ENCODE measurements at places on chromosomes 16 and 17.

GRCh38 chr17:64174686-64175456, 44.9 kb upstream of the ERN1 start:
- DNase-seq: no peak

GRCh38 chr16:77462894-77463293, 28.1 kb upstream of the ADAMTS18 start:
- DNase-seq: no peak

DNA sequence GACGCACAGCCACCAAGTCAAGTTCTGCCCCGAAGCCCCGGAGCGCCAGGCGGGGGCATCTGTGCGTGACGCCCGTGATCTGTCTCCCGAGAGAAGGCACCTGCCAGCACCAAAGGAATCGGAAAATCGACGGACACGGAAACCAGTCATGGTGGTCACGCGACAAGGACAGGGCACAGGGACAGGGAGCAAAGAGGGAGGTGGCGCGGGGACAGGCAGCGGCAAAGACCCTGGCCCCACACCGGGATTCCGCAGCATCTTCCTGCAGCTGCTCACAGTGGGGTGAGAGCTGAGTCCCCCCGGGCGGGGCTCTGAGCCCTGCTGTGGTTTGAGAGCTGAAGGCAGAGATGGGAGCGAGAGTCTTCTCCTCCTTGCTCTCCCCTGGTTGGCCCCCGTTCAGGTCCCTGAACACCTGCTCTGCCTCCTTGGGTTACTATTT, 56.4 kb downstream of the ABR start:
- no peak for DNase-seq

DNA sequence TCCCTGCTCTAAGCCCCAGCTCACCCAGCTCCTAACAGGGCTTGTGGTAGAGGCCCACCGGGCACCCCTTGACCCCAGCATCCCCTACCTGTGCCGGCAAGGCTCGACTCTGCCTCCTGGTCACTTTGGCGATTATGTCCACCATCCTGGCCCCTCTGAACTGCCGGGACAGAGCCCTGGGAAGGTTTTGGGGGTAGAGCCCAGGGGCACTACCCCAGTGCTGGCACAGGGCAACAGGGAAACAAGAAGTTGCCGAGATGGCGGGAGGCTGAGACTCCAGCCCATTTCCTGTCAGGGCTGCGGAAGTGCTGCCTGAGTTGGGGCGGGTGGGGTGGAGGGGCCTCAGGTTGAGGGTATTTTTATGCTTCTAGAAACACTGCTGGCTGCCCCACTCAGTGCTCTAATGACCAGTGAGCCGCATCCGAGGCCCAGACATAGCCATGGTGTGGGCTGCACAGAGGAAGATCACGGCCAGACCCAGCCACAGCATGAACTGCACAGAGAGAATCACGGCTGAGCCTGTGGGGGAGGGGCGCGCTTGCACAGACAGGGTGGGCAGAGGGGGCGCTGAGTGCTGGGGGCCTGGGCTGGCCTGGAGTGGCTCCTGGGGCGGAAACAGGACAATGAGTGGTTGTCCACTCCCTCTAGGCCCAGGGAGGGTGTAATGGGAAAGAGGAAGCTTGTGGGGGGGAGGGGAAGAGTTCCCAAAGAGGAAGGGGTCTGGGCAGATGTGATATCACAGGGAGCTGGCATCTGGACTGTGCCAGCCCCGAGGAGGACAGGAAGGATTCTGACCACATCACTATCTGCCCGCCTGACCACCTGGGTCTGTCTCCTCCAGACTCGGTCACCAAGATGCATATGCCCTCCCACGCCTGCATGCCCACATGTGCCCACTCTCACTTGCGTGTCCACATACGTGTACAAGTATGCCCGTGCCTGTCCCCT, 22.3 kb downstream of the ARHGAP27 start:
- no peak for DNase-seq

DNA sequence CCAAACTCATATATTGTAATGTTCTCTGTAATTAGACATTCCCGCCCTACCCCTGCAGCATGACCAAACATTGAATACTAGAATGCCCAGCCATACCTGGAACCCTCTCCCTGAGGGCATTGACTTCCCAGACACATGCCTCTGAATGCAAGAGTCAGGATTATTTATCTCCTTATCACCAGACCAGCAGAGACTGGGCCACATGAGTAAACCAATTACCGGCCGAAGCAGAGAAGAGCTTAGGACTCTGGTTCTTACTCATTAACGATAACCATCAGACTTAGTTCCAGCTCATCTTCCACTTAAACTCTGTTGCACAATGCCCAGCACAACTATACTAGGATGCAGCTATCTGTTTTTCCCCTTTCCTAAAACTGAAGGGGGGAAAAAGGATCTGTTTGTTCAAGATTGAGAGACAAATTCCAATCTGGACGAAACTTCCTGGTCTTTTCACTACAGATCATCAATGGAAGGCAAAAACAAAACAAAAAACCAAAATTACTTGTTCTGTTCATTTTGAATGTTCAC, 88.2 kb upstream of the CORO6 start:
- no peak for DNase-seq

- DNase-seq: no peak
Measured at GRCh38 chr17:42895185-42895555, 5.4 kb upstream of the G6PC1 start.

DNA sequence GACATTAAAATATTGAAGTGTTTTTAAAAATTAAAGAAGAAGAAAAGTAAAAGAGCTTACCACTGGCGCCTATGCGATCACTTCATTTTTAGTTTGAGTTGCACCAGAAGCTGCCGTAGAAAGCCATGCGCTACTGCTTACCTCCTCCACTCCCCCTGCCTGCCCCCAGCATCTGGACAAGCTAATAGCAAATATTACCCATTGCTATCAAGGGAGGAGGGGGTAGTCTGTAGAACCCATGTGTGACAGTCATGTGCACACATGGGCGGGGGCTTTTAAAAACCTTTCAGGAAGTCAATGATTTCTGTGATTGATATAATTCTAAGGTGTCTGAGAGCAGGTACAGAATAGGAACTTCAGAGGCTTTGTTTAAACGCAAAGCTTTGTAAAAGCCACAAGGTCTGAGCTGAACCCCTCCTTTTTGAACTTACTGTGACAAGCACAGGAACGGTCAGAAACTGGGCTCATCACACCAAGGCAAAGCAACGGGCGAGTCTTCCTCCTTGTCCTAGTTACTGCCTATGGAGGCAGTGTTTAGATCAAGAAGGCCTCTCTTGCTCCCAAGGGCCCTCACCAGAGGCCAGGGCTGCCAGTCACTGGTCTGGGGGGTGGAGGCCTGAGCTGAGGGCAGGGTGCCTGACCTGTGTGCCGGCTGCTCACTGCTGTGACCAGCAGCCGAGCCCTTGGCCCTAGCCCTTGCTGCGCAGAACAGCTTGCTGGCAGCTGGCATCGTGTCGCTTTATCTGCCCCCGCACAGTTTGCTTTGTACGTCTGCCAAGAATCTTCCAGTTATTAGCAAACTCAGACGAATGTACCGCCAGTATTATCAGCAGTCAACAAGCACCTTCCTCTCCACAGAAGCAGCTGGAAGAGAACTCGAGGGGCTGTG, 15.0 kb downstream of the GINS2 start:
- DNase-seq: no peak

- no peak for DNase-seq
Measured at GRCh38 chr17:48578616-48579470, 693 bp upstream of the HOXB4 start.

- DNase-seq: no peak
Measured at GRCh38 chr16:75106351-75107274, 10.0 kb downstream of the LDHD start.

GRCh38 chr16:64406770-64407181, 715.1 kb downstream of the CDH11 start:
- DNase-seq: no peak

DNA sequence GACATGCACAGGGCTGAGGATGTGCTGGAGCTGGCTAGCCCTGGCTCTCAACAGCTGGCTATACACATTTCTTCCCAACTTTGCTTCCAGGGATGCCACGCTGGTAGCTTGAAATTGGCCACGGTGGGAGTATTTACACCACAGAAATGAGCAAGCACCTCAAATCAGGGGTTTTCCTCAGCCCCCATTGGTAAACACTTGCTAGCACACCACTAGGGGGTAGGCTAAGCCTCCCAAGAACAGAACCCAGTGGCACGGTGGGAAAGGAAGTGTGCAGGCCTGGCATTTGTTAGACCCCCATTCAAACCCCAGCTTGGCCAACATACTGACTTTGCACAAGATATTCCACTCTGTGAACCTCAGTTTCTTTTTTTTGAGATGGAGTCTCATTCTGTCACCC, 12.9 kb downstream of the DRC3 start:
- no peak for DNase-seq

DNA sequence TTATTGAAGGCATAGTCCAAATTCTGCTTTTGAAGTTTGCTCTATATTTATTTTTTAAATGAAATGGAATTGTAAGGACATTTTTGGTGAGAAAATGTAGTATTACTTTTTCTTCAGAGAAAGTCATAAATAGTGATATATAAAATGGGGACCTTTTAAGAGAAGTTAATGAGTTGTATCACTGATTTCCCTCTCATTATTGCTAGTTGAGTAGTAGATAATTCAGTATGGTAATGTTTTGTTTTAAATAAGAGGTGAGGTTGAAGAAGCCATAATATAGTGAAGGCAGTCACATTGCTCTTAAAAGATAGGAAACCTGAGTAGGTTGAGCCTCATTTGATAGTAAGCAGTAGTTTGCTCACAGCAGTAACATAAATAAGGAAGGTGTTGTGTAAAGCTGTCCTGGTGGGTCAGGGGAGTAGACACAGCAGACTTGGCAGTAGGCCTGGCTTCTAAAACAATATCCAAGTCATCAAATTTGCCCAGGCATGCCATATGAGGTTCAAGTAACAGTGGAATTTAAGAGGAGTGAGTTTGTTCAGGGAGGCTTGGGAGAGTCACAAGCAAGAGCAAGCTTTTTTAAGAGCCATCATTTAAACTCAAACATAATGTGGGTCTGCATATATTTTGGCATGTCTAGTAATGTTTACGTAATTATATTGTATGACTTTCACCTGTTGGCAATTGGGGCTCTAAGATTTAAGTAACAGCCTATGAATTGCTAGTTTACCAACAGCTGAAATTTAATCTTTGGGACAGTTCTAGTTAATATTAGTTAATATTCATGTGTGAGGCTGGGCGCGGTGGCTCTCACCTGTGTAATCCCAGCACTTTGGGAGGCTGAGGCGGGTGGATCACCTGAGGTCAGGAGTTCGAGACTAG, 6.5 kb downstream of the NFATC3 start:
- DNase-seq: no peak

DNA sequence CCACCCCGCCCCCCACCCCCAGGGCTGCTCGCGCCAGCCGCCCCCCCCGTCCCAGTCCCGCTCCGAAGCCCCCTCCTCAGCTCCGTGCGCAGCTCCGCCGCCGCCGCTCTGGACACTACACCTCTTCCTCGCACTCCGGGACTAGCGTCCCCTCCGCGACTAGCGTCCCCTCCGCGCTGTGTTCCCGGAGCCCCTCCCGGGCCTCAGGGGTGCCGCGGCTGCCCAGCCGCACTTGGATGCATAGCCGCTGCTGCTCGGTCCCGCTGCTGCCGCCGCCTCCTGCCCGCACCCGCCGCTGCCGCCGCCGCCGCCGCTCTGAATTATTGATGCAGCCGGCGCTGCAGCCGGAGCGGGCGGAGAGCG, at the start of gene CBLN1:
Gene CBLN1, minus strand, starts transcription at position 359 of the 363 bp plus-strand sequence. CDS start 373 bp downstream, outside the sequence.
- no peak for DNase-seq

GRCh38 chr17:72101526-72101925, 19.3 kb upstream of the SOX9 start:
- DNase-seq: no peak

GRCh38 chr17:27379888-27380533, 76.2 kb upstream of the KSR1 start:
- DNase-seq: no peak

GRCh38 chr17:78049609-78050008, 78.9 kb downstream of the TMC6 start:
- DNase-seq: no peak

- DNase-seq: no peak
Measured at GRCh38 chr17:35676441-35676840, 55.0 kb upstream of the RASL10B start.

- no peak for DNase-seq
Measured at GRCh38 chr17:38705803-38706504, 881 bp downstream of the MLLT6 start.

- DNase-seq: no peak
Measured at GRCh38 chr16:64900019-64900418, 221.8 kb downstream of the CDH11 start.

DNA sequence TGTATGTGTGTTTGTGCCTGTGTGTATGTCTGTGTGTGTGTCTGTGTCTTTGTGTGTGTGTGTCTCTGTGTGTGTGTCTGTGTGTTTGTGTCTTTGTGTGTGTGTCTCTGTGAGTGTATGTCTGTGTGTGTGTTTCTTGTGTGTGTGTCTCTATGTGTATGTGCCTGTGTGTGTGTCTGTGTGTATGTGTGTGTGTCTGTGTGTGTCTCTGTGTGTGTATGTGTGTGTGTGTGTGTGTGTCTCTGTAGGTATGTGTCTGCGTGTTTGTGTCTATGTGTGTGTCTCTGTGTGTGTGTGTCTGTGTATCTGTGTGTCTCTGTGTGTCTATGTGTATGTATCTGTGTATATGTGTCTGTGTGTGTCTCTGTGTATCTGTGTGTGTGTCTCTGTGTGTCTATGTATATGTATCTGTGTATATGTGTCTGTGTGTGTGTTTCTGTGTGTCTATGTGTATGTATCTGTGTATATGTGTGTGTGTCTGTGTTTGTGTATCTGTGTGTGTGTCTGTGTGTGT, 70.2 kb downstream of the USP43 start:
- DNase-seq: no peak
